Activated CD8-positive, alpha-beta T cell treated with anti-CD3 and anti-CD28 coated beads for 36 hours (primary cell): ENCODE measurements at places on chromosomes 7 and 10. TPM values are rescaled to one million over a fixed set of nuclear protein-coding genes. Genes with fewer than 3 reads are reported as not detected.
A peak's percentile ranks its signal among the peaks of the same experiment; 100 is the strongest.

DNA sequence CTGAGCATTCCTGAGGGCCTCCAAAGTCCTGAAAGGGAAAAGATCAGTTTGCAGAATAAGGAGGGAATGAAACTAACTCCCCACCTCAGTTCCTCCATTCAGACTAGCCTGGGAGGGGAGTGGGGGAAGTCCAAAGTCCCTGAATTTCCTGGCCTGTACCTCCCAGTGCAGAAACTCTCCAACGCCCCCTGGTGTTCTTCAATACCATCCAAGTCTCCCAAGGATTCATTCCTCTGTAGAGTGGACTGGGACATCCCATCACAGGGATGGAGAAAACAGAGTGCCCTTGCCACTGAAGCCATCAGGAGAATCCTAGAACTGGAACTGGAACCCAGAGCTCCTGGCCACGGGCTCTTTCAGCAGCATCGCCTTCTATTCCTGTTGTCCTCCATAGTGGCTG is 1.6 kb upstream of the COL13A1 start:
- H3K27ac ChIP-seq = no peak overlapping the region
- peak; percentile 24 for DNase-seq
- H3K27me3 ChIP-seq = peaks cover 50% of the 10 kb centered on the region
- no peak overlapping the region for H3K4me3 ChIP-seq

- no peaks in the 10 kb centered on the region for H3K36me3 ChIP-seq
- H3K4me3 ChIP-seq = no peak overlapping the region
- peaks cover 14% of the 10 kb centered on the region for H3K4me1 ChIP-seq
- no peak overlapping the region for H3K27ac ChIP-seq
Measured at GRCh38 chr7:157615101-157615817, 278.5 kb downstream of the DNAJB6 start.

DNA sequence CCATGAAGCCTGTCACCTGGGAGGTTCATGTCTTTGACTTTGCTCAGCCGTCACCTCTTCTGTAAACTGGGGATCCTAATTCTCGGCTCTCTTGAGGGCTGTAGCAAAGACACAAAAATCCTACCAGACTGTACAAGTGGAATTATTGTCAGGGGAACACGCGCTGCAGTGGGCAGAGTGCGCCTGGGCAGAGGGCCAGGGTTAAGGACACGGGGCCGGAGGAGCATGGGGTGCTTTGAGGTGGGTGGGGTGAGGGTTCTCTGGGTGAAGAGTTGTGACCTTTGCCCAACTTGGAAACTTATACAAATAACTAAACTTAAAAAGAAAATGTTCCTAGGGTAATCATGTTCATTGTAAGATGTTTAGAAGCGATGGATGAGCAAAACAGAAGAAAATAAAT is 36.0 kb downstream of the PALD1 start:
- no peaks in the 10 kb centered on the region for H3K27me3 ChIP-seq
- peaks cover 4% of the 10 kb centered on the region for H3K4me1 ChIP-seq
- no peaks in the 10 kb centered on the region for H3K36me3 ChIP-seq

GRCh38 chr7:124992851-124993562 is 63.4 kb upstream of the POT1 start:
- H3K36me3 ChIP-seq = no peaks in the 10 kb centered on the region
- H3K4me1 ChIP-seq = no peaks in the 10 kb centered on the region
- H3K27me3 ChIP-seq = no peaks in the 10 kb centered on the region
- no peak overlapping the region for H3K27ac ChIP-seq
- no peak for DNase-seq
- no peak overlapping the region for H3K4me3 ChIP-seq

- no peaks in the 10 kb centered on the region for H3K4me1 ChIP-seq
- H3K4me3 ChIP-seq = no peak overlapping the region
- no peaks in the 10 kb centered on the region for H3K27me3 ChIP-seq
- DNase-seq = no peak
- H3K36me3 ChIP-seq = peaks cover 60% of the 10 kb centered on the region
- H3K27ac ChIP-seq = no peak overlapping the region
Measured at GRCh38 chr7:99008921-99009530, 130.7 kb downstream of the TRRAP start.

Gene ICA1
- 0.34 TPM for total RNA-seq

Gene OR6V1
- total RNA-seq = not detected
